Stimulated activated CD8-positive, alpha-beta memory T cell treated with anti-CD3 and anti-CD28 coated beads, Interleukin-2, amount 100 ng/mL, for 48 hours (primary cell): ENCODE measurements at places on chromosomes 7 and 10.

DNA sequence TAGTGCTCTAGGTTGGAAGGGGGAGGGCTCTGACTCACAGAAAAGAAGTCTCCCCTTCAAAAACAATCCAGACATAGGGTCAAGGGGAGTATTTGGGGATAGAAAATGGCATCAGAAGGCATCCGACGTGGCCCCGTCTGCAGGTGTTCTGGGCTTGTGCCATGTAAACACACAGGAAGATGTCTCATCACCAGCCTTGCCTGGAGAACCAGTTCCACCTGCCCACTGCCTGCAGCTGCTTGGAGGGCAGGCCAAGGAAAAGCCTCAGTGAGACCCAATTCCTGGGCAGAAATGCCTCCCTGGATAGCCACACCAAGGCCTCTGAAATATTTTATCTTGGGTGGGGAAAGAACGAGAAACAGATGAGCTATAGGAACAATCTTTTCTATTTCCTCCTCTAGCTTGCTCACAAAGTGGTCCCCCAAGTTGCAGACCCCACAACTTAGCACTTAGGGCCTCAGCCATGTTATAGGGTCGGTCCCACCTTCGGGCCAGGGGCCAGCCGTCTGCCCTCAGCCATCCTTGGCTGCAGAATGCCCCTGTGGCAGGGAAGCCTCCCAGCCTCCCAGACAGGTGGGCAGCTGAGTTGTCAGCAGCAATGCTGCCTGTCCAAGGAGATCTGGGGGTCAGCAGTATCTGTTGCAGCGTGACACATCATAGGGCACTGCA is 54.3 kb upstream of the ECHDC3 start:
- DNase-seq: no peak

DNA sequence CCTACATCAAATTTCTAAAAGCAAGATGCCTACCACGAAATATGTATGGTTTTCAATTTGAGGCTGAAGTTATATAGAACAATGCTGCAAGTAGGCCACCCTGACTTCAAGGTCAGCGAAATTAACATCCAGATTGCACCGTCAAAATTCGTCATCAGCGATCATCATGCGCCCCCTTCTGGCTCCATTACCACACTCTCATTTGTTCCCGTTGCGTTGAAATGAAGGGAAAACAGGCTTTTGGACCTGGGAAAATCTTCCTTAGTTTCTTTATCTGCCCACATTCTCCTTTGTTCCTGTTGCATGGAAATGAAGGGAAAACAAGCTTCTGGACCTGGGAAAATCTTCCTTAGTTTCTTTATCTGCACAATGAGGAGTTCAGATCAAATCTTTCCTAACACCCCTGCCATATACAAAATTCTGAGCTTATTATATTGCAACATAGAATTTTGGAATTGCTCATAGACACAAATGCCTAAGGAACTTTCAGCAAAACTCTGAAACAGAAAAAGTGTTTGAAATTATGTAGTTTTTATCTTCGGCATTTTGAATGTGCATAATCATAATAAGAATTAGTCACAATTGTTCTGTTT is 98.2 kb upstream of the PRKCQ start:
- DNase-seq: peak; percentile 45

DNA sequence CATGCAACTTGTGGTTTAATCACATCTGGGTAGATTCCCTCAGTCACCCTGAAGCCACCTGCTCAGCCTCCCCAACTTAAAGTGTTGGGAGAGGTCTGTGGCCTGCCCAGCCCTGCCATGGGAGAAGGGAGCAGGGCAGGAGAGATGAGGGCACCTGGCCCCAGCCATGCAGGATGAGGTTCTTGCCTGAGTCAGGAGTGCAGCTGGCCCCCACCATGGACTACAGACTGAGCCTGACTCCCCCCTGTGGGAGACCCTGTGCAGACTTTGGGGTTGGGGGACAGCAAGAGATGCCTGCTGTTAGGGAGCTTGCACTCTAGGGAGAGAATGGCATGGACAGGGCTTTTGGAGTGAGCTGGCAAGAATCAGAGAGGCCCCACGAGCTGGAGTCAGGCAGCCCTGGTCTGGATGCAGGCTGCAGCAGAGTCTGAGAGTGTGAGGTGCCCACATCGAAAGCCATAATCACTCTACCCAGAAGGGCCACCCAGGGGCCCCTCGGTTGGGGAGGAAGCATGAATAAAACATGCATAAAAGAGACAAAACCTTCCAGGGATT is 34.7 kb upstream of the DPYSL4 start:
- DNase-seq: no peak

DNA sequence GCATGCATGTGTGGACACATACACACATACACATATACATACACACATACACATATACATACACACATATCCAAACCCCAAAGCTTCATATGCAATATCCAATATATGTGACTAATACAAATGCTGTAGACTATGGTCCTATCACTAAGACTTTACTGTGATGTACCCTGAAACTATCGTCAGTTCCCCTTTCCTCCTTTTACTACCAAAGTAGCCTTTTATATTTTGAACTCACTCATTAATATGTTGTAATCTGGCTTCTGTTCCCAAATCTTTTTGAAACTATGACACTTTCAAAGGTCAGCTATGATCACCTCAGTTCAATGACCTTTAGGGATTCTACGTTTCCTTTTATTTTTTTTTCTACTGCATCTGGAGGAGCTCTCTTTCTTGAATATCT is 64.8 kb upstream of the TFEC start:
- DNase-seq: no peak

DNA sequence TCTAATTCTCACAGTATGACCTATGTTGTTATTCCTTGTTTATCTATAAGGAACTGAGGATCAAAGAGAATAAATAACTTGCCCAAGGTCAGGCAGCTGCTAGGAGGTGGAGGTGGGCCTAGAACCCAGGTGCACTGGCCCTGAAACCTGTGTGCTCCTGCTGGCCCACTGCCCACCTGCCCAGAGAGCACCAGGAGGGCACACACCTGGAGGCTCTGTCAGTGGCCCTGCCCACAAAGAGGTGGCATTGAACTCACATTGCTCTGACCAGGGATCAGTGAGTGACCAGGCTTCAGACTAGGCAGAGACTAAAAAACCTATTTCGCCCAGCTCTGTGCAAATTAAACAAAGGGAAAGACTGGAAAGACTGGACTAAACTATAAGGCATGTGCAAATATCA is 210.6 kb downstream of the TNS3 start:
- no peak for DNase-seq

GRCh38 chr10:81817596-81818170 is 57.3 kb upstream of the NRG3 start:
- DNase-seq: no peak

DNA sequence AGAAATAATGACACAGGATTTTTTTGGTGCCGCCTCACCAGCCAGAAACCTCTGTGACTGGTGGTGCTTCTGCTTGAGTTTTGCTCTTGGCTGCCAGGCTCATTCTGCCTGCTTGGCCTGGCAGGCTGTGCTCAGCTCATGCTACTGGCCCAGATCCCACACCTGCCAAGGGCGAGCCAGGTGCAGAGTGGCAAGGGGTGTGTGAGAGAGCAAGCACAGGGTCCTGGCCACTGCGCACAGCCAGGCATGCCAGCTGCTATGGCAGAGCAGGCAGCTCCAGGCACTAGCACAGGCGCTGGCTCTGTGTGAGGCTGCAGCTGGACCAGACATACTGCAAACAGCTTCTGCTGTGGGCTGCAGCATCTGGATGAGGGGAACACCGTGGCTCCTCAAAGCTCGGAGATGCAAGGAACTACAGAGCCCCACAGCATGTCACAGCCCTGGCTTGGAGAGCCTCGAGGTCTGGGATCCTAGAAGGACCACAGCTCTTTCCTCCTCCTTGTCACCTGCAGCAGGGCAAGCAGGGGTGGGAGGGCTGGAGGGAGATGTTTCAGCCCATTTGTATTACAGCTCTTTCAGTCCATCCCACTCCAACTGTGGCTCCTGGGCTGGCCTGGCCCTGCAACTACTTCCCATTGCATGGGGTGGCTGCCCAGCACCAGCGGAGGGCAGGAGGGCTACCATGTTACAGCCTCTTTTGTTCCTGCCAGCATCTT is 313.4 kb upstream of the SEMA3C start:
- no peak for DNase-seq

- no peak for DNase-seq
Observed at GRCh38 chr7:7476381-7476780, 59.3 kb downstream of the COL28A1 start.

GRCh38 chr10:279655-280054 is 144.4 kb downstream of the ZMYND11 start:
- DNase-seq: no peak

- DNase-seq: no peak
Observed at GRCh38 chr7:25385506-25386136, 157.3 kb upstream of the NPVF start.

- DNase-seq: no peak
Observed at GRCh38 chr7:158737064-158737695, 32.6 kb upstream of the NCAPG2 start.

GRCh38 chr10:80202934-80203834 is 2.2 kb downstream of the ANXA11 start:
- DNase-seq: peak; percentile 55

DNA sequence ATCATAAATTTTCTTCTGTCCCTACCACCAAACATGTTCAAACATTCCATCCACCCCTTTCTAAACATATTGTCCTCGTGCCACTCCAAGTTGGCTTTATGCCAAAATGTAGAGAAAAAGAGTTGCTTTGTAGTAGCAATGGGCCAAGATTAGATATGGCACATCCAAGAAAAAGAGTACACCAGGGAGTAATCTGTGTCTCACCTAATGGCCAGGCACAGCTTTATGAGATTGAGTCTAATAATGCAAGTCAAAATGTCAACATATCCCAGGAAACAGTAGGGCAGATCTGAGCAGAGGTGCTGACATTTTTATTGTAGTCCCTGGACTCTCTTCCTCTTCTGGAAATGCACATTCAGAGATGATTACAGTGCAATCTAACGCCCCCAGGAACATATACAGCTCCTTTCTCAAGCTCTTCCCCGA is 5.7 kb upstream of the OR6V1 start:
- DNase-seq: no peak

- no peak for DNase-seq
Observed at GRCh38 chr7:24767878-24768569, 10.8 kb upstream of the GSDME start.

GRCh38 chr10:116840389-116841075 is 8.8 kb upstream of the ENO4 start:
- no peak for DNase-seq

- DNase-seq: no peak
Observed at GRCh38 chr10:124378271-124378670, 40.5 kb downstream of the OAT start.

DNA sequence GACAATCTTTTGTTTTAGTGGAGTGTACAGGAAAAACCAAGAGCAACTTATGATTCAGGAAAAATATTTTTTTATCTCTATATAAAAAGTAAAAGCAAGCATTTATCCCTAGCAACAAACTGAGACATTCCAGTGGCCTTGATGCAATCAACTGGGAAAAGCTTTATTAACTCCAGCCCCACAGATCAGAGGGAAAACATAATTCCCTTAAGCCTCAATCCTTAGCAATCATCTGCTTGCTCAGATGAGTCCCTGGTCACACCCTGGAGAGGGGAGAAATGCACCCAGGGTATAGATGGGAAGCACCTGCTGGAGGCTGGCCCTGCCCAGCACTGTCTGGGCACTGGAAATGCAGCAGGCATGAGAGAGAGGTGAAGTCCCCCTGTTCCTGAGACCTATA is 636.6 kb downstream of the TNS3 start:
- DNase-seq: no peak

DNA sequence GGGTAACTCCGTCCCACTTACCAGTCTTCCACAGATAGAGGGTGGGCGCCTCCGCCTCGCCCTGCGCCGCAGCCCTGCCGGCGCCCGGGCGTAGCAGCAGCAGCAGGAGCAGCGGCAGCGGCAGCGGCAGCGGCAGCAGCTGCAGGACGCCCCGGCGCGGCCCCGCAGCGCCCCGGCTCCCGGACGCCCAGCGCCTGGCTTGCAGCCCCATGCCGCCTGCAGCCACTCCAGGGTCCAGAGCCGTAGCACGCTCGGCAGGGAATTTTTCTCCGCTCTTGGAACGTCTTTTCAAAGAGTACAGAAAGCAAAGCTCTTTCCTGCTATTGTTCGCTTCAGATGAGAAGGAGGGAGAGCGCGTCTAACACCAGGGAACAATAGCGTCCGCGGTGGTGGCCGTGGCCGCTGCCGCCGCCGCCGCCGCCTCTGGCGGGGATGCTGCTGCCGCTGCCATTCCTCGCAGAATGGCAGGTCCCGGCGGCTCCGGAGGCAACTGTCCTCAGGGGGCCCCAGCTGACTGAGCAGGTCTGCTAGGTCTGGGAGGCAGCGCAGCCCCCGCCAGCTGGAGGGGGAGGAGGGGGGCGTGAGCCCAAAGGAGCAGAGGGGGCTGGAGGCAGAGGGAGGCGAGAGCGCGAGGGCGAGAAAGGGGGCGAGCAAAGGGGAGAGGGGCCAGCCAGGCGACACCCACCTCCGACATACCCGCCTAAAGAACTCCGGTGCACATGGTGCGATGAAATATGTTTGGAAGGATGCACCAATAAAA is at the start of gene THSD7A:
THSD7A (minus strand) TSS at position 463 of the 760 bp plus-strand sequence; CDS start at position 211, 252 bp downstream.
- DNase-seq: no peak

GRCh38 chr10:31070025-31070424 is 38.4 kb upstream of the ZNF438 start:
- no peak for DNase-seq

- no peak for DNase-seq
Observed at GRCh38 chr10:124384591-124385190, 34.0 kb downstream of the OAT start.

DNA sequence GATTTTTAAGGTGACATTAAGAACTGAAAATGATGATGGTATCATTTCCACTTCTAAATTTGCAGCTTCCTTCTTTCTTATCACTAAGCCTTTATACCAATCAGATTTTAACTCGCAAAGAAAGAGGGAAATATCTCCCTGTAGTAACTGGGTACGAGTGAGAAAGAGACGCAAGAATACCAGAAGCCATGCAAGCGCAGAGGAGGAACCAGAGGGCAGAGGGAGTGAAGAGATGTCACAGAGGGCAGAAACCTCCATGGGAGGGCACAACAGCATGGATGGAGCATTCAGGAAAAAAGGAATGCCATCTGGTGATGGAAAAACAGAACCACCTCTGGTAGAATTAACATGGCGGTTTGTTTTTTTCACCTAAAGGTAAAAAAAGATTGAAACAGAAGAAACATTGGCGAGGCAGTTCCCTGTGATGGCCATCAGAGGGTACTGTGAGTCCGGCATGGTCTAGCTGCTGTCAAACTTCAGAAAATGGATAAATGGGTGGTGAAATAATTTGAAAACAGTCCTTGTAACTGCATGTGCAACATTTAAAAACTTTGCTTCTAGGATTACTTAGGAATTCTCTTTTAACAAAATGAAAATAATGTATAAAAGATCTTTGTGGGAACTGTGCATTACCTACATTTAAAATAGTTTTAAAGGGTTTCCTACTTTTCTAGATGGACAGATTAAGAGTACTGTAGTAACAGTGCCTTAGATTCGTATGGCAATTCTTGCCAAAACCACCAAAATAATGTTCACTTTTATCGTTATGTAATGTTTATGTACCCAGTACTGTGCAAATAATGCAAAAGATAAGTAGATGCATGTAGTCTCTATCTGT is 91.8 kb downstream of the ARHGAP12 start:
- no peak for DNase-seq

- peak; percentile 23 for DNase-seq
Observed at GRCh38 chr7:130276796-130277762, 10.4 kb downstream of the CPA2 start.

- DNase-seq: no peak
Observed at GRCh38 chr10:113187063-113187777, 237.2 kb downstream of the TCF7L2 start.

GRCh38 chr10:34580214-34580613 is 234.9 kb downstream of the PARD3 start:
- no peak for DNase-seq
